ENCODE measurements at places on chromosomes 2 and 18.

GRCh38 chr2:148917431-148917830 is 42.4 kb downstream of the KIF5C start:
- DNase-seq = no peak

GRCh38 chr2:98027538-98027937 is 31.8 kb upstream of the TMEM131 start:
- DNase-seq = no peak

- no peak for DNase-seq
Observed at GRCh38 chr2:67660871-67661270, 263.7 kb downstream of the ETAA1 start.

DNA sequence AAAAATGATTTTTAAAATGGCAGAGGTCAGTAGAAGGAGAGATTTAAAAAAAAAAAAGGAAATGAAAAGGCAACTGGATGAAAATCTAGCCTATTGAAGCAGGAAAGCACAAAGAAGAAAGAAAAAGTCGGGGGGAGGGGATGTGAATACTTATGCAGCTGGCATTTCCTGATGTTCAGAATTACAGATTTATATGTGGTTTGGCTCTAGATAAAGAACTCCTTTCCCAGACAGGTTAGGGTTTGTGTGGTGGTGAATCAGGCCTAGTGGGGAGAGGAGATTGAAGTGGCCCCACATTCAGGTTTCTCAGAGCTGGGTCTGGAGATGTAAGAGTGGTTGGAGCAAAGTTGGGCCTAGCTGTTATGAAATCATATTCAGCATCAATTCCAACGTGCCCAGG is 394.4 kb downstream of the FIGN start:
- no peak for DNase-seq

- no peak for DNase-seq
Observed at GRCh38 chr2:221778025-221778424, 205.9 kb upstream of the EPHA4 start.

GRCh38 chr2:195594248-195594647 is 62.8 kb upstream of the SLC39A10 start:
- DNase-seq = no peak

DNA sequence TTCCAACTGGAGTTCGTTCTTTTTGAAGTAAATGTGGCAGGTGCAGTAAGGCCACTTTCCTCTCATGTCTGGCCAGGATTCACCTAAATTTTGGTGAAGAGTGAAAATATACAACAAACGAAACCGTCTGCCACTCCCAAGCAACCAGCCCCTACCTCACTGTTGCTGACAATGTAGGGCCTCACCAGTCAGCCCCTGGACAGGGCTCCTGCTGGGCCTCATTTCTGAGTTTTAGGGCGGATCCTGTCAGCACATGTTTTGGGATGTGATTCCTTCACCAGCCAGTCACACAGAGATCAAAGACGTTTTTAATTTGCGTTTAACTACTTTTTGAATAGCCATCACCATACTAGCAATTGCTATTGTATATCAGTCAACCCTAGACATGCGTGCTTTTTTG is 185.0 kb downstream of the WDR7 start:
- no peak for DNase-seq

DNA sequence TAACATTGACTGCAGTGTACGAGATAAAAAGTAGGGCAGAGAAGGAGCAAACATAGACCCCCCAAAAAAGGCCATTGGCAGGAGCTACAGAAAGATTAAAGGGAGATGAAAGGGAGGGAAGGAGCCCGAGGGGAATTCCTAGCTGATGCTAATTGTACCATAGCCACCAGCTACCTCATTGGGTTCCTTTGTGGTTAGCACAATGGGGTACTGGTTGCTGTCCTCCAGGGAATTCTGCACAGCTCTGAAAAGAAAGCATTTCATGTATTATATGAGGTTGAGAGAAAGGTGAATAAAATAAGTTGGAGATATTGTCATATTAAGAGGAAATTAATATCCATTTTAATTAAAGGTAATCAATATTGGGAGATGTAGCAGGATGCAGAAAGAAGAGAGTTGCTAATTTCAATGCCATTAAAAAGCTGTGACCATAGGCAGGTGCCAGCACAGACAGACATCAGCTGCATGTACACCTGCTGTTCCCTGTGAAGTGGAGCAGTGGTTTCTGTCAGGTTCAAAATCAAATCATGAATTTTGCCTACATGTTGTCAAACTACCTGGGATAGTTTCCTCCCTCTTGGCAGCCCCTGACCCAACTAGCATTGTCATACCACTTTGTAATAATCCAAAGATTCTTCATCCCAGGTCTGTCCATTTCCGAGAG is 185.4 kb upstream of the DLGAP1 start:
- no peak for DNase-seq

- DNase-seq = no peak
Observed at GRCh38 chr18:40437517-40437916, 1517.5 kb upstream of the PIK3C3 start.

DNA sequence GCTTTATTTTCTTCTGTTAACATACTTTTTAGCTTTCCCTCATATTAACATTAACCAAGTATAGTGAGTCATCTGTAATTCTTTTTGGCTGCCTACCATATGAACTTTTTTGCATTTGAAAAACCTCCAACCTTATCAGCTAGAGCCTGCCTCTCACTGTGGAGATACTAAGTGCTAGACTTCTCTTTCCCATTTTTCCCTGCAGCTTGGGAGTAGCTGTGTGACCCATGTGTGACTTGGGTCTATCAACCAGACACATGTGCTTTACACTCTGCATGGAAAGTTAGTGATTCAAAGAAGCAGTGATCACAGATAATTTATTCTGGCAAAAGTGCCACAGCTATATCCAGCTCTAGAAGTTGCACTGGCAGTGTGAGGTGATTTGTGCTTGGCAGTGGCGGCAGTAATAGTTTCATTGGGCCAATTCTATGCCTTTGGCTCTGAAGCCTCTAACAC is 36.3 kb downstream of the PREPL start:
- no peak for DNase-seq

GRCh38 chr2:150882751-150883612 is 378.7 kb downstream of the RBM43 start:
- no peak for DNase-seq

GRCh38 chr2:128410035-128410757 is 91.5 kb upstream of the HS6ST1 start:
- DNase-seq = no peak

GRCh38 chr18:57787068-57787685 is 15.9 kb downstream of the ATP8B1 start:
- no peak for DNase-seq

- no peak for DNase-seq
Observed at GRCh38 chr2:188601391-188601790, 309.7 kb downstream of the GULP1 start.

- DNase-seq = no peak
Observed at GRCh38 chr2:25301453-25302352, 40.0 kb downstream of the DNMT3A start.

DNA sequence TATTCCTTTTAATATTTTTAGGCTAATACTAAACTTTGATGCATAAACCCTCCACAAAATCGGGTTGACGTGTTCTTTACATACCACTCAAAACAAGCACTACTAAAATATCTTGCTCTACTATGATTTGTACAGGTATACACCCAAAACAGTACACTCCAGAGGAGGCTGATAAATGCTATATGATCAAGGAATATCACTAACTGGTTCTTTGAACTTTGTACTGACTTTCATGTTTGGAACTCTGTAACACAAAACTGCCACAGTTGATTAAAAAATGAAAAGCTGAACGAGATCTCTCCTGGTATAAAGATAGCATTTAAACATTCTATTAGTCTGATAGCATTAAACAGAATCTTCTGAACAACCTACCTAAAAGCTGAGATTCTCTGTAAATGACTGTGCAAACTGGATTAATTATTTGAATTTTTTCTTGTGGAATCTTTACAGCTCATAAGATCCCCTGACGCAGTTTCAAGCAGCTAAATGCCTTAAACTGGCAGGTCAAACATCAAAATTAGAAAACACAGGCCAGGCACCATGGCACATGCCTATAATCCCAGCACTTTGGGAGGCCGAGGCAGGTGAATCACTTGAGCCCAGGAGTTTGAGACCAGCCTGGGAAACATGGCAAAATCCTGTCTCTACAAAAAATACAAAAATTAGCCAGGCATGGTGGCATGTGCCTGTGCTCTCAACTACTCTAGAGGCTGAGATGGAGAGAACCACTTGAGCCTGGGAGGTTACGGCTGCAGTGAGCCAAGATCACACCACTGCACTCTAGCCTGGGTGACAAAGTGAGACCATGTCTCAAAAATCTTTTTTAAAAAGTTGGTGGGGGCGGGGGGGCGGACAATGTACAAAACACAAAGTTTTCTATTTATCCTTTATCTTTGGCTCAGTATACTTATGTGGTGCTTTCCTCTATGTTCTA is 150.6 kb downstream of the EXOC6B start:
- no peak for DNase-seq

Data from putamen (tissue), 1 donor.